ENCODE measurements at places on chromosomes 13 and 19.

DNA sequence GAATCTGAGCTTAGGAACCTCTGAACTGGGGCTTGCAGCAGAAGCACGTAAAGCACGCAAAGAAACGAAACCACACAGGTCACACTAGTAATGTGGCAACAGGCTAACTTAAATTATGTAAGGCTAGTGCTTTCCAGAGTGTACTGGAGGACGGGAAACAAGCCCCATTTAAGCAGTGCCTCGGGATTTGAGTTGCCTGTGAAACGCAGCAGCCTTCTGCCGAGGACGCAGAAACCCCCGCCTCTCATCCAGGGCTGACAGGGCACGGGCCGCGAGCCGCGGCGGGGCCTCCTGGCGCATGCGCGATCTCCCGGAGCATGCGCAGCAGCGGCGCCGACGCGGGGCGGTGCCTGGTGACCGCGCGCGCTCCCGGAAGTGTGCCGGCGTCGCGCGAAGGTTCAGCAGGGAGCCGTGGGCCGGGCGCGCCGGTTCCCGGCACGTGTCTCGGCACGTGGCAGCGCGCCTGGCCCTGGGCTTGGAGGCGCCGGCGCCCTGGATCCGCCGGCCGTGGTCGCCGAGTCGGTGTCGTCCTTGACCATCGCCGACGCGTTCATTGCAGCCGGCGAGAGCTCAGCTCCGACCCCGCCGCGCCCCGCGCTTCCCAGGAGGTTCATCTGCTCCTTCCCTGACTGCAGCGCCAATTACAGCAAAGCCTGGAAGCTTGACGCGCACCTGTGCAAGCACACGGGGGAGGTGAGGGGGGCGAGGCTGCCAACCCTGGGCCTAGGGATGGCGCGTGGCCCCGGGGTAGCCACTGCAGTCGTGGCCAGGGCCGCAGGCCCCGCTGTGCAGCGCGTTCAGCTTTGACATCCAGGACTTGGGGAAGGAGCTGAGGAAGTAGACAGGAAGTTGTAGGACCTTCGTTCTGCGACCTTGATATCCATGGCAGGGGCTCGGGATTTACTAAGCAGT, at the start of gene GTF3A:
TSS of gene GTF3A (plus strand) at position 374 of the 912 bp plus-strand sequence.
- peaks cover 31% of the 10 kb centered on the region for H3K36me3 ChIP-seq
- H3K4me3 ChIP-seq: peak within 1 kb of the TSS; percentile 76
- peaks cover 28% of the 10 kb centered on the region for H3K4me1 ChIP-seq

- no peaks in the 10 kb centered on the region for H3K4me1 ChIP-seq
- H3K27ac ChIP-seq: no peak overlapping the region
- no peaks in the 10 kb centered on the region for H3K27me3 ChIP-seq
- no peaks in the 10 kb centered on the region for H3K36me3 ChIP-seq
- no peak overlapping the region for H3K4me3 ChIP-seq
Measured at GRCh38 chr13:48585456-48585840, 52.6 kb upstream of the RCBTB2 start.

GRCh38 chr19:17052439-17052838, 22.8 kb downstream of the HAUS8 start:
- no peak overlapping the region for H3K4me3 ChIP-seq
- H3K27ac ChIP-seq: no peak overlapping the region
- no peaks in the 10 kb centered on the region for H3K4me1 ChIP-seq
- H3K36me3 ChIP-seq: peaks cover 73% of the 10 kb centered on the region
- H3K27me3 ChIP-seq: no peaks in the 10 kb centered on the region
- DNase-seq: no peak

GRCh38 chr19:44512326-44513298, 12.3 kb upstream of the ZNF180 start:
- no peaks in the 10 kb centered on the region for H3K27me3 ChIP-seq
- H3K27ac ChIP-seq: no peak overlapping the region
- peaks cover 18% of the 10 kb centered on the region for H3K4me1 ChIP-seq
- H3K36me3 ChIP-seq: no peaks in the 10 kb centered on the region
- peak; percentile 59 for DNase-seq

DNA sequence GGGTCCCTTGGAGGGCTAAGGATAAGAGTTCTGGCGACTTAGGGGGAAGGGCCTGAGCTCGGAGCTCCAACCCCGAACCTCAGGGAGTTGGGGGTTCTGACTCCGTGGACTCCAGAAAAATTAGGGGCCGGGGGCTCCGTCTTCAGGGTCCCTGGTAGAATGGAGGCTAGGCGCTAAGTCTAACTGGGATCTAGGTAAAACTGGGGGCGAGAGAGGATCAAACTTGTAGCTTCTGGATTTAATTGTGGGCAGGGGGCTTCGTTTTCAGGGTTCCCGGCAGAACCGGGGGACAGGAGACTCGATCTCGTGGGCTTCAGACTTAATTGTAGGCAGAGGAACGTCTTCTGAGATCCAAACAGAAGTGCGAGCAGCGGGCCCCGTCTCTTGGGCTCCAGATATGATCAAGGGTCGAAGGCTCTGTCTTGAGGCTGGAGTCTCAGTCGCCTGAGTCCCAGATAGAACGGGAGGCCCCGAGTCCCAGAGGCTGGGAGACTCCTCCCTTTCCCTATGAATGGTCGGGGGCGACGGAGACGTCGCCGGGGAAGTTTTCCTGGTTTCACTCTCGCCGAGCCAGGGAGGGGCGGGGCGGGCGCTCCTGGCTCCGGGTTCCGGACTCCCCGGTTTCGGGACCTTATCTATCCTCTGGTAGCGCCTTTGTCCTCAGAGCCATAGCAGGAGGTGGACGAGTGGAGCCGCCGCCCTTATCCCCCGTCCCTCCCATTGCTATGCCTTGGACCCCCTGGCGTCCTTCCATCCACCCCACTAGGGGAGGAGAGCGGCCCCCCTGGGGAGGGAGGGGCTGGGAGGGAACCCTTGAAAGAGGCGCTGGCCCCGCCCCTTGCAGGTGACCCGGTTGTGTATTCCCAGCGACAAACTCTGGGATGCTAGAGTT, 1.3 kb downstream of the NECTIN2 start:
- peak overlapping the region; percentile 99 for H3K27ac ChIP-seq
- DNase-seq: peak; percentile 77
- H3K4me3 ChIP-seq: peak overlapping the region; percentile 99
- H3K36me3 ChIP-seq: peaks cover 58% of the 10 kb centered on the region
- H3K4me1 ChIP-seq: peaks cover 47% of the 10 kb centered on the region
- H3K27me3 ChIP-seq: no peaks in the 10 kb centered on the region

- no peaks in the 10 kb centered on the region for H3K36me3 ChIP-seq
- no peaks in the 10 kb centered on the region for H3K27me3 ChIP-seq
- no peak for DNase-seq
- no peak overlapping the region for H3K4me3 ChIP-seq
- peak overlapping the region; percentile 96 for H3K27ac ChIP-seq
Measured at GRCh38 chr13:28753946-28754345, 35.2 kb upstream of the SLC46A3 start.

DNA sequence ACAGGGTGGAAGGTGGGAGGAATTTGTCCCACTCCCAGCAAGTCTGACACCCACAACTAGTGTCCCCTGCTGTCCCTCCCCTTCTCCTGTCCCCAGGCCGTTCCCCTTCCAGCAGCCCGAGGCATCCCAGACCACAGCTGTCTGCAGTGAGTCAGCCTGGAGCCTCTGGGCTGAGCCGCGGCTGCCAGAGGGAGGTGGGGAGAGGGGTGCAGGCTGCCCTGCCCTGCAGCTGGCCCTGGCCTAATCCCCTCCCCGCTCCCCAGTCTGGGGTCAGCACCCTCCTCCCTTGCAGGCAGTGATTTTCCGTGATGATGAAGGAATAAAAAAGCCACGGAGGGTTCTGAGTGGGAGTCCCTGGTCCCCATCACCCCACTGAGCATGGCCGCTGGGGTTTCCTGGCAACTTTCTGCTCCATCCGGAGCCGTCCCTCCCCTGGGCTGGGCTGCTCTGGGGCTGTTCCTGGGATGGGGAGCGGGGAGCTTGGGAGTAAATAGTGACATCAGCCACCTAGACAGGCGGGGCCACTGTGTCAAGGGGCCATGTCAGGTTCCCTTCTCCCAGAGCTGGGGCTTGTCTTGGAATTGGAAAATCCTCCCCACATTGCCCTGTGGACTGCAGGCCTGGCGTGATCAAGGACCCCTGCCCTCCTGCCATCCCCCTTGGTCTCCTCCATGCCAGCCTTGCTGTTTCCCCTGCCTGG, 16.8 kb downstream of the SPC24 start:
- H3K4me3 ChIP-seq: no peak overlapping the region
- DNase-seq: peak; percentile 97
- H3K27me3 ChIP-seq: no peaks in the 10 kb centered on the region
- H3K36me3 ChIP-seq: peaks cover 23% of the 10 kb centered on the region
- H3K4me1 ChIP-seq: peaks cover 74% of the 10 kb centered on the region
- H3K27ac ChIP-seq: peak overlapping the region; percentile 100

- no peaks in the 10 kb centered on the region for H3K27me3 ChIP-seq
- no peak for DNase-seq
- no peak overlapping the region for H3K4me3 ChIP-seq
- no peak overlapping the region for H3K27ac ChIP-seq
- H3K4me1 ChIP-seq: no peaks in the 10 kb centered on the region
Measured at GRCh38 chr19:55781112-55781511, 12.2 kb downstream of the RFPL4AL1 start.

DNA sequence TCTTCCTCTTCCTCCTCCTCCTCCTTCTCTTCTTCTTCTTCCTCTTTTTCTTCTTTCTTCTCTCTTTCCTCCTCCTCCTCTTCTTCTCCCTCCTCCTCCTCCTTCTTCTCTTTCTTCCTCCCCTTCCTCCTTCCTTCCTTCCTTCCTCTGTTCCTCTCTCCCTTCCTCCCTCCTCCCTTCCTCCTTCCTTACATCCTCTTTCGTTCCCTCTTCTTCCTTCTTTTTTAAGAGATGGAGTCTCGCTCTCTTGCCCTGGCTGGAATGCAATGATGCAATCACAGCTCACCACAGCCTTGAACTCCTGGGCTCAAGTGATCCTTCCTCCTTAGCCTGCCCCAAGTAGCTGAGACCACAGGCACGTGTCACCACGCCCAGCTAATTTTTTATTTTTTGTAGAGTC, 13.2 kb downstream of the EHD2 start:
- H3K27ac ChIP-seq: peak overlapping the region; percentile 37
- DNase-seq: peak; percentile 44
- peaks cover 86% of the 10 kb centered on the region for H3K36me3 ChIP-seq
- no peaks in the 10 kb centered on the region for H3K27me3 ChIP-seq
- no peak overlapping the region for H3K4me3 ChIP-seq

- no peak overlapping the region for H3K4me3 ChIP-seq
- H3K4me1 ChIP-seq: no peaks in the 10 kb centered on the region
- DNase-seq: no peak
- H3K27ac ChIP-seq: no peak overlapping the region
- H3K27me3 ChIP-seq: no peaks in the 10 kb centered on the region
Measured at GRCh38 chr13:38135592-38135991, 214.1 kb upstream of the UFM1 start.

- H3K4me1 ChIP-seq: peaks cover 44% of the 10 kb centered on the region
- no peak overlapping the region for H3K4me3 ChIP-seq
- no peak for DNase-seq
- no peak overlapping the region for H3K27ac ChIP-seq
- H3K36me3 ChIP-seq: no peaks in the 10 kb centered on the region
Measured at GRCh38 chr13:42873081-42873480, 91.7 kb downstream of the FAM216B start.
